ENCODE measurements at places on chromosomes 6 and 20.

DNA sequence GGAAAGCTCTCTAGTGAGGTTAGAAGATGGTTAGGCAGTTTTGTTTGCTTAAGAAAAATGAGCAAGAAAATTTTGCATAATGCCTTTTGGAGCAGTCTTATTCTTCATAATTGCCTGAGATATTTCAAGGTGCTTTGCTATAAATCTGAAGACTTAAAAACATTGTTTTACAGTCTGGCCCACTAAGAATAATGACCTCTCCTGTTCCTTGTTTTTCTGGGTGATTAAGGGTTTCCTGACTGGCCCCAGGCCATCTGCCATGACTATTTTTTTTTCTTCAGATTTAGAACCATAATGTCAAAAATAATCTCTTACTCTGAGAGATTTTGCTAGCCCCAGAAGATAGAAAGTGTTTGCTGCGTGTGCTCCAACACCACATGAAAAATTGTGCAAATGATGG lies 72.3 kb upstream of the CENPW start:
- DNase-seq: no peak

DNA sequence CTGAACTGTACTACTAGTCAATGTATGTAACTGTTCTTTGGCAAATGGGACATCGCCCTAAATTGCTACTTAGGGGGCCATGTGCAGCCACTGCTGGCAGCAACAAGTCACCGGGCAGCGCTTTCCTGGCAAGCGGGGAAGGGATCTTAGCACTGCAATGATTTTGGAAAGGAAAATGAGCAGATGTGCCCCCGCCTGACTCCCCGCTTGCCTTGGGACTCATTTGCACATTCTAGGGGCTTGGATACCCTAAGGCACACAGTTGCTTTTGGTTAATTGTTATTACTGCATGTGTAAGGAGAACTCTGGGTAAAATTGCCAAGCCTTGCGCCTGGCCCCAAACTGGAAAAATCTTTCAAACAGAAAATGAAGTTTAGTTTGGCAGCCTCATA lies 32.2 kb downstream of the CD83 start:
- DNase-seq: no peak

GRCh38 chr20:8774412-8774811 lies 294.5 kb upstream of the PLCB4 start:
- no peak for DNase-seq

DNA sequence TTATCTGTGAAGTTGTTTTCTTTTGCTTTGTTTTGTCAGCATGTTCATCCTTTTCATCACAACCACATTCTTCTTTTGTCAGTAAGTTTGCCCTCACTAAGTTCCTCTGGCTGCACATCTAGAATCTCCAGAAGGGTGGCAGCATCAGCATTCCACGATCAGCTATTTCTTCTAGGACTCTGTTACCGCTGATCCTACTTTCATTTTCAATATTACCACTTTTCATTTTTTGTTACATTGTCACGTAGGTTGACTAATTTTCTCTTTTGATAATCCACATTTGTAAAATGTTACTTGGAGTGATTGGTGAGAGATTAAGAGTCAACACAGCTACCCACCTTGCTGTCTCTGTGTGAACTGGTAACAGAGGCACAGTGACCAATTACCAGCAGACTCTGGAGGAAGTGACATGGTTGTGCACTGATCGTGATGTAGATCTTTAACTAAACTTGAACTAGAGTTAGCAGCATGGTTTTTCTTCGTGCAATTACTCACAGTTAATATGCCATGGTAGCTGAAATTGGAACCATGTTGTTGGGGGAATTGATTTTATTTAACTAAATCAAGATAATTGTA lies 307.9 kb upstream of the SLC35B3 start:
- DNase-seq: no peak

- DNase-seq: no peak
Measured at GRCh38 chr20:48192109-48192508, 406.8 kb upstream of the SULF2 start.

DNA sequence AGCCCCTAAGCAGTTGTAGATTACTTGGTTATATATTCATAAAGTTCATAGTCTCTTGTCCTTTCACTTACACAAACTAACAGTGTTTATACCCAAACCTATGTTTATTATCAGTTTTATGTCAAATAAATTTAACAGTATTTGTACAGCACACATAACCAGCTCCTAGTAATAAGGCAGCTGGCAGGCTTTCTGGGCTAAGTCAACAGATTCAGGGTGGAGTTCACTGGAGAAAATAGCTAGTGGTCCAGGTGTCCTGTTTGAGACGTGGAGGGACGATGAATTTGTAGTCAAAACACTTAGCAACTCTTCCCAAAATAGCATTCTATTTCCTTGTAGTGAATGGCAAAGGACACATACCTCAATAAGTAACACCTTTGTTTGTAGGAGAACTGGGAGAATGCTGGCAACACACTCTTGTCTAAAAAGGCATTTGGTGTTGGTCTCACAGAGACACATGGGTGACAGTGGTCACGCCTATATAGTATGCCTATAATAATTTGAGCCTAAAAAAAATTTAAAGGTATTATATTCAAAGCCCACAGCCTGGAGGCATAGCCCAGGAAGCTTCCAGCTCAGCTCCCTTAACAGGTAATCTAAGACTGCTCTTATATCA lies 156.4 kb upstream of the CARMIL1 start:
- no peak for DNase-seq

- DNase-seq: peak; percentile 84
Measured at GRCh38 chr6:43174263-43175112, 3.4 kb downstream of the SRF start.

Measured in nucleus accumbens (tissue), 56 donors.